ENCODE measurements at places on chromosomes 6 and 20.

DNA sequence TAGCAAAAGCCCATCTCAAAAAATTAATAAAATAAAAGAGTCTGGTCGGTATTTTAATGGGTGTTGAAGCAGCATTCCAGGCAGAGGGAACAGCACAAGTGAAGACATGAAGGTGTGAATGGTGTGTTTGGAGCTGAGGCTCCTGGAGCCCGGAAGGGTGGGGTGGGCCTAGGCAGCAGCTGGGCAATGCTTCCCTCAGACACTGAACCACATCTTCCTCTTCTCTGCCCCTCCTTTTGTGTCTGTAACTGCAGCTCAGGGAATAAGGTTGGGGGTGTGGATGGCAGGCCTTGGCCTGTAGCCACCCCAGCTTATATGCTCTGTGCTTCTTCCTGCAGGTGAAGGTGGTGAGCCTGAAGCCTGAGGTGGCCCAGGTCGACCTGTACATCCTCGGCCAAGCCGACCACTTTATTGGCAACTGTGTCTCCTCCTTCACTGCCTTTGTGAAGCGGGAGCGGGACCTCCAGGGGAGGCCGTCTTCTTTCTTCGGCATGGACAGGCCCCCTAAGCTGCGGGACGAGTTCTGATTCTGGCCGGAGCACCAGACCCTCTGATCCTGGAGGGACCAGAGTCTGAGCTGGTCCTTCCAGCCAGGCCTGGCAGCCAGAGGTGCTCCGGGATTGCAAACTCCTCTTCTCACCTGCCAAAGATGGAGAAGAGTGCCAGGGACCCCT lies 26.6 kb downstream of the POFUT1 start:
- DNase-seq, result no peak

- DNase-seq, result no peak
Measured at GRCh38 chr6:38555606-38556005, 84.1 kb downstream of the BTBD9 start.

GRCh38 chr20:63498960-63499337 lies at the start of gene EEF1A2:
TSS of gene EEF1A2 (minus strand) at chr20:63499083. CDS start at chr20:63497763, 1,320 bp downstream.
- no peak for DNase-seq

- DNase-seq, result no peak
Measured at GRCh38 chr6:6529275-6529674, 59.2 kb upstream of the LY86 start.

GRCh38 chr6:25732468-25733198 lies 21.9 kb upstream of the SLC17A4 start:
- DNase-seq, result no peak

GRCh38 chr6:98532004-98532403 lies 302.4 kb upstream of the POU3F2 start:
- DNase-seq, result no peak
